Peyer's patch (tissue), 4 donors: ENCODE measurements at places on chromosomes 5 and 9. TPM values are rescaled to one million over a fixed set of nuclear protein-coding genes. Genes with fewer than 3 reads are reported as not detected.

GHR gene
- 1.8 TPM for total RNA-seq

- H3K4me3 ChIP-seq, result no peak overlapping the region
- H3K27ac ChIP-seq, result no peak overlapping the region
- DNase-seq, result no peak
- H3K4me1 ChIP-seq, result no peaks in the 10 kb centered on the region
Measured at GRCh38 chr5:66660396-66660795, 64.2 kb downstream of the MAST4 start.

DNA sequence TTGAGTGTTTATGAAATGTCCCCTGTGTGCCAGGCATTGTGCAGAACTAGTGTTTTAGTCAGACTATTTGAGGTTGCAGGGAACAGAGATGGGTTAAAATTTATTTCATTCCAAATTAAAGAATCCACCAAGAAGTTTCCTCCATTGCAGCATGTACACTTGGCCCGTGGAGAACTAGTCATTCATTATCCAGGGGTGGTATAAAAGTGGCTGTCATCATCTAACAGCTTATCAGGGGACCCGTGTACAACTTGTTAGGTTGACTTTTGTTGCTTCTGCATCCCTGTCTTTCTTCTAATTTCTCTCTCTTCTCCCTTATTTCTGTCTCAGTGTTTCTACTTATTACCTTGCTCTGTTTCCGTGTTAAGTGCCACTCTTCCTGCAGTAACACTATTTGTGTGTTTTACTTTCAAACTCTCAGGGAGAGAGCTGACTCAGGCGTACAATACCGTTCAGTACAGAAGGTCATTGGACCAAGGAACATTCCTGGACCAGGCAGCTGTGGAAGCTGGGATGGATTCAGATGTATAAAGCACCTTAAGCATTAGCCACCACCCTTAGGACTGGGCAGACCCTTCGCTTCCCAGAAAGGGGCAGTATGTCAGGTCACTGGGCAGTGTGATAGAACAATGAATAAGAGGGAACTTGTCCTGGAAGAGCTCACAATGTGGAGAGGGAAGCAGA is 36.1 kb downstream of the MAP3K1 start:
- DNase-seq, result no peak
- no peaks in the 10 kb centered on the region for H3K27me3 ChIP-seq
- H3K4me1 ChIP-seq, result peaks cover 42% of the 10 kb centered on the region

- DNase-seq, result no peak
- H3K36me3 ChIP-seq, result no peaks in the 10 kb centered on the region
- H3K27ac ChIP-seq, result peak overlapping the region; percentile 87
Measured at GRCh38 chr9:26955222-26955903, 849 bp upstream of the IFT74 start.

GRCh38 chr9:82991671-82992070 is 71.3 kb downstream of the RASEF start:
- H3K4me1 ChIP-seq, result no peaks in the 10 kb centered on the region
- no peaks in the 10 kb centered on the region for H3K36me3 ChIP-seq
- no peak overlapping the region for H3K4me3 ChIP-seq
- DNase-seq, result no peak
- no peak overlapping the region for H3K27ac ChIP-seq
